Mesendoderm (in vitro differentiated cells): ENCODE measurements at places on chromosomes 12 and 14.

DNA sequence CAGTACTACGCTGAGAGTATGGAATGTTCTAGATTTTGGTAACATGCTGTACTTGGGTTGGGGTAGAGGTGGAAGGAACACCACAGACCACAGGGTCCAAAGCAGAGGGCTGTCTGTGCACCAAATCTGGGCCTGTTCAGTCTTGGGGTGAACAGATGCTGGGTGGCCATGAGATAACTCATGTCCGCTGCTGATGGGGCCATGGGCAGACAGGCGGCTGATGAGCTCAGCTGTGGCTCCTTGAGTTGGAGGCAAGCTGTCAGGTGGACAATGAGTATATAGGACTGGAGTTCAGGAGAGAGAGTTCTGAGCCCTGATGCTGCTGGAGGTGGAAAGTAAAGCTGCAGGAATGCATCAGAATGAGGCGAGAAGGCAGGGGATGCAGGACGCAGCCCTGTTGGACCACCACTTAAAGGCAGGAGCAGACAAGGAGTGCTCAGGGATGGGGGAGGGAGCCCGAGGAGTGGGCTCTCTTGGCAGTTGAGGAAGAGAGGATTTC lies 6.2 kb downstream of the SMIM41 start:
- no peak for DNase-seq

GRCh38 chr12:54723379-54724256 lies 75.5 kb upstream of the DCD start:
- peak; percentile 67 for DNase-seq

GRCh38 chr12:17918013-17918412 lies 172.0 kb downstream of the RERGL start:
- no peak for DNase-seq

- DNase-seq, result no peak
These were observed 2.1 kb downstream of the WASHC4 start for GRCh38 chr12:105109465-105110212.

- no peak for DNase-seq
These were observed 84.1 kb downstream of the PPP1R12A start for GRCh38 chr12:79850610-79851299.
